NCI-H1930 (cell line): ENCODE measurements at places on chromosomes 3 and 15.

DNA sequence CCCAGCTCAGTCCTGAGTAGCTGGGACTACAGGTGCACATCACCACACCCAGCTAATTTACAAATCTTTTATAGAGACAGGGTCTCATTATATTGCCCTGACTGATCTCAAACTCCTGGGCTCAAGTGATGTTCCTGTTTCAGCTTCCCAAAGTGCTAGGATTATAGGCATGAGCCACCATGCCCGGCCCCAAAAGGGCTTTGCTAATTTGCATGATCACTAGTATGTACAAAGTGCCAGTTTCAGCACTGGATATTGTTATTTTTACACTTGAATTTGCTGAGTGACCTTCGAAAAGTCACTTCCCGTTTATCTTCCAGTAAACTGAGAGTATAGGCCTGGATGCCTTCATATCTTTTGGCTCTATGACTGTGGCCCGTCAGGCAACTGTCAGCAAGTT lies 12.2 kb downstream of the CLN6 start:
- no peak for DNase-seq

DNA sequence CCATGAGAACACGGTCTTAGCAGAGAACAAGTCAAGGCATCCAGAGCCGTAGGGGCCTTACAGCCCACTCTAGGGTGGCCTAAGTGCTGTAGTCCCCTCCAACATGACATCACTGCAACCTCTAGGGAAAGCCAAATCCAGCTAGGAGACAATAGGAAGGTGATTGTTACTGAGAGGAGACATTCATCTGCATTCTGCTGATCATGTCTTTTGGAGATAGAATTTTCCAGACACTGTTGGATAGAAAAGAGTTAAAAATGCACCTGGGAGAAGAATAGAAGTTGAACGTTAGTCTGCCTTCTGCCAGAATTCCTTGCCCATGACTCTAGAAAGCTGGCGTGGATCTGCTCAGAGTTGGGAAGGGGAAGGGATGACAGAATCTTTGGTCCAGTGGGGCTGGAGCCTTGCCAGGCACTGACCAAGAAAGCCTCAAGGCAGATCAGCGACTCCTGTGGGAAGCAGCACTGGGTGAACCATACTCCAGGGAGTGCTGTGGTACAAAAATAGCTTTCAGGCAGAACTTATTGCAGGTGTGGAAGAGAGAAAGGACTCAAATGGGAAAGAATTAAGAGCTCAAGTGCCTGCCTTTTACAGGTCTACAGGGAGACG lies 44.8 kb upstream of the RAF1 start:
- DNase-seq, result no peak

DNA sequence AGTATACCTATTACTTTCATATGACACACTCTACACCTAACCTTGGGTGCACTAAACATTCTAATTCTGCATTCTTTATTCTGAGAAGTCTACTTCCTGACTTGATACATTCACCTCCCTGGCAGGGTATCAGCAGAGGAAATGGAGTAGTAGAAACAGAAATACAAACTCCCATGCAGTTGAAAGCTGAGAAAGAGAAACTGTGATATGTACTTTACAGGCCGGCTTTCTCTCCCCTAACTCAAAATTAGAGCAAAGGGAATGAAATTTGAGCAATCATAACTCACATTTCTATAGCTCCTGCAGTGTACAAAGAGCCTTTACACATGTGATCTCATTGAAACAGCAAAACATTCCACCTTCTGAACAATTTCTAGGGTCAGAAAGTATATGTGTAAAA lies 135.5 kb upstream of the COL8A1 start:
- DNase-seq, result no peak

DNA sequence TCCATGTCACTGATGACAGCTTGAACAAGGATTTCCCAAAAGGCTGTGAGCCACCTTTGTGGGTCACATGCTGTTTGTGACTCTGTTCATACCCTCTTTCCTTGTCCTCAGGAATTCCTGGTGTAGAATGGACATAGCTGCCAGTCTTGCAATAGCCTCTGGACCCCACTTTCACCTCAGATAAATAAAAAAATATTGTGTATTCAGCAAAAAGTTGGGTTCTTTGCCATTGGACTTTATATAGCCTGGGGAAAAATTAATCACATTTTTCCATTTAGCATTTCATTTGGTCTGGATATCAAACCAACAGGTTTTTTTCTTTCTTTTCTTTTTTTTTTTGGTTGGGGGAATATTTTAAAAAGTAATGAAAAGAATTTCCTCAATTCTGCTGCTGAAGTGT lies 144.8 kb downstream of the PDCD6IP start:
- DNase-seq, result no peak

DNA sequence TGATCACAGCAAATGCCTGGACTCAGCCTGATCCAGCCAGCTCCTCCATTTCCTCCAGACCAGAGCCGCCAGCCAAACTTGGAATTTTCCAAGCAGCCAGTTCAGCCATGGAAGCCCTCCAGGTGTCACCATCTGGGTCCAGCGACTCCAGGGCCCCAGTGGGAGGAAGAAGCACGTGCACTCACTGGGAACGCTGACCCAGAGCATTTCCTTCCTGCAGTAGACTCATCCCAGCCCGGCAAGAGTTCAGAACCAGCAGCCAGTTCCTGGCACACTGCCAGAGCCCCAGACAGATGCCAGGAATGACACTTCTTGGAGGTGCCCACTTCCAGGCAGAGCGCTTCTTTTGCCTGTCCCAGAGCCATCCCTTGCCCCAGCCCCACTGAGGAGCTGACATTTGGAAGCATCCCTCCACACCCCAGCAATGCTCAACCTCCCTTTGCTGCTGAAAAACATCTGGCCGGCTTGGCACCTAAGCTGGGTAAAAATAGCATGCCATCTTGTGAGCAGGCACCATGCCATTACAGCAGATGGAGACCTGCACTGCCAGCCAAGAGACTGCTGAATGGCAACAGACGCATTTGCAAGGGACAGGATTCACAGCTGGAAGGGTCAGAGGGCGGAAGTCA lies 460.3 kb upstream of the PROK2 start:
- no peak for DNase-seq

GRCh38 chr3:186132487-186132886 lies 23.6 kb upstream of the ETV5 start:
- no peak for DNase-seq

DNA sequence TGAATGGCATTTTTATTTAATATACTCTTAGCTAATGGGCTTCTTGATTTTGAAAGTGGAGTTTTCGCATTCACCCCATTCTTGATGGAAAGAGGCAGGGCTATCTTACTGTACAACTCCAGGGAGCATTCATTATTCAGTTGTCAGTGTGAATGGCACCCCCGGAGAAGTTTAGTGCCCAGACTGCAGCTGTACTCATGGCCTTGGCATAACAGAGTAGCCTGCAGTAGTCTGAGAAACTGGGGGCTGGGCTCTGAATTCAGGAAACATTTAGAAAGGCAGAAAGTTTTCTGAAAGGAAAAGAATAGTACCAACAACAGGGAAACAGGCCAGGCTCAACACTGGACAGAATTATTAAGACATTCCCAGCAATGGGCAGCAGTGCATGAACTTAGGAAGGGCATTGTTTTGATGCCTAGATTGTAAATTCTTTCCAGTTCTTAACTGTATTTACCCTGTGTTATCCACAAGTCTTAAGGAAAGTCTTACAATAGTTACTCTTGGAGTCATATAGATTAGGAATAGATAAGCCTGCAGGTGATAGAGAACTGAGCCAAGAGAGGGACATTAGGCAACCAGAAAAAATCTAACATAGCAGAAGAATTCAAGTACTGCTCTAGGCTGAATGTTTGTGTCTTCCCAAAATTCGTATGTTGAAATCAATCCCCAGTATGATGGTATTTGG lies 44.4 kb downstream of the TIPARP start:
- DNase-seq, result no peak

- no peak for DNase-seq
Measured at GRCh38 chr3:156359368-156359767, 195.5 kb downstream of the SSR3 start.

GRCh38 chr3:42012935-42013690 lies 51.2 kb upstream of the ULK4 start:
- peak; percentile 58 for DNase-seq

DNA sequence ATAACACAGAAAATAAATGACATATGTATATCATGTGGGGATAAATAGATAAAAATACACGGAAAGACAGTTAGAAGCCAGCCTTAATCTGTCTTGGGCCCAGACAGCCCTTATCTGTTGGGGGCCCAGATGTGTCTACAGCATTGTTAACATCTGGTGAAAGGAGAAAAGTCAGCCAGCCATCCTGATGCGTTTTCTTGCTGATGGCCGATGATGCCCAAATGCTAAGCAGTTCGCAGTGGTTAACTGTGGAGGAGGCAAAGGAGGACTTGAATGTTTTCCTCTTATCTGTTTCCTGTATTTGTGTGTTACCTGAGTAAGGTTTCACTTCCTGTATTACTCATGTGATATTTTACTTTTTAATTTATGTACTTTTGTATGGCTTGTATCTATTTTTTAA lies 46.2 kb downstream of the NOX5 start:
- DNase-seq, result no peak

- no peak for DNase-seq
Measured at GRCh38 chr15:41801185-41801584, 26.7 kb upstream of the JMJD7 start.

GRCh38 chr3:107976202-107976800 lies 114.5 kb downstream of the CD47 start:
- no peak for DNase-seq

DNA sequence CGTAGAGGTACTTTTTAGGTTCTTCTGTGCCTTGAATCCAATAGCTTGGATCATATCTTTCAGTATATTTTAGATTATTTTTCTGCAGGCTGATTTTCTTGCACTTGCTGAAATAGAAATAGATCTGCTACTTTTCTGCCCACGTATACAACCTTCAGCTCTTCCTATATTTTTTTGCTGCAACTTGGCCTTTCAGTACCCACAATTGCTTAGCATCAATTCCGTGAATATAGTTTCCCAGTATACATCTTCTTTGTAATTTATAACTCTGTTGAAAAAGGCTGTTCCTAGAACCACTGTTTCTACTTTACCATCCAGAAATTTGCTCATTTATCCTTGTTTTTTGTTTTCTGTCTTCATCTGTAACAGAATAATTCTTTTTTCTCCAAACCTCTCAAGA lies 36.2 kb downstream of the GTF2E1 start:
- DNase-seq, result no peak

GRCh38 chr3:43190670-43191069 lies 84.8 kb upstream of the POMGNT2 start:
- DNase-seq, result no peak

- DNase-seq, result no peak
Measured at GRCh38 chr15:31300208-31300661, 26.4 kb upstream of the KLF13 start.

GRCh38 chr3:50168388-50168787 lies 13.3 kb downstream of the SEMA3F start:
- DNase-seq, result no peak

DNA sequence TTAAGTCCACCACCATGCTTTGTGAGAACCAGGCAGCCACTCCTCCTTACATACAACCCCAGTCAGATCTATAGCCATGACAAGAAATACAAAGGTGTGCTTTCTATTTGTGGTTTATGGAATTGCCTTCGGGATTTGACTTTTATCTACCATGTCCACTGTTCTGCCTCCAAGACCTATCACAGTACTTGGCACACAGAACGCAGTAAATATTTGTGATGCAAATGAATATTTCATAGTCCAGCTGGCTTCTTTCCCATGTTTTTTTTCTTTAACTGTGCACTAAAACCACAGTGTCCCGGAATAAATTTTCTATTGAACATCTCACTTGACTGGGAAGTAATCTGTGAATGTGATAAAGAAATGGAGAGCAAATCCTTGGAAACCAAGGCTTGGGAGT lies 314.7 kb downstream of the RORA start:
- DNase-seq, result no peak

DNA sequence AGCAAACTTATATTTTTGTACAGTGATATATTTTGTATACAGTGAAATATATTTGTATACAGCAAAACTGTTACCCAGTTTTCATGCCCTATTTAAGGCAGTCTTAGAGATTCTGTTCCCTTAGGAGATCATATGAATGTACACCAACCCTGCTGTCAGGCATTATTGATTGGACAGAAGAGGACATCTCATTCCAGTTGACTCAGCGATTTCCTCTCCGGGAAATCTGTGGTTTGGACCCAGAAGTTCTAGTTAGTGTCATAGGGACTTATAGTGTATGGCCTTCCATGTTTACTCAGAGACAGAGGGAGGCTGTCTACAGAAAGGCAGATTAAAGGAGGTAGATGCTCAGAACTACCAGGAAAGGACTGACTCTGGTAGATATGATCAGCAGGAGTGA lies 318.8 kb upstream of the KCNMB2 start:
- no peak for DNase-seq

DNA sequence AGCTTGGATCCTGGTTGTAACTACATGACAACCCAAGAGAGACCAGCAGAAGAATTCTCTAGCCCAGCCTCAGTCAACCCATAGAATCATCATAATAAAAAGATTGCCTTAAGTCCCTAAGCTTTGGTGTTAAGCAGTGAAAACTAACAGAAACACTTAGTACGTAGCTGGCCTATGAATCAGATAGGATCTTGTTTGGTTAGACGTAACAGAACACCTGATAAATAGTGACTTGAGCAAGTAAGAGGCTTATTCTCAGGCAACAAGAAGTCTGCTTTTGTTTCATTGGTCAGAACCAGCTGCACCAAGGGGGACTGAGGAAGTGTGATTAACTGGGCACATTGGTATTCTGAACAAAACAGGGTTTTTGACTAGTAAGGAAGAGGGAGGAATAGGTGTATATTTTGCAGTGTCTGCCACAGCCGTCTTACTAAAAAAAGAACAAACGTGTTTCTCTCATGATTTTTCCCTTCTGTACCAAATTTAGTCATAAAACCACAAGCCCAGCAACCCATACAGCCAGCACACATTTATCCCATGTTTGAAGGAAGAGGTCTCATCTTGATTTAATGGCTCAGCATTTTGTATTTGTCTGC lies 53.3 kb upstream of the GLCE start:
- DNase-seq, result no peak

DNA sequence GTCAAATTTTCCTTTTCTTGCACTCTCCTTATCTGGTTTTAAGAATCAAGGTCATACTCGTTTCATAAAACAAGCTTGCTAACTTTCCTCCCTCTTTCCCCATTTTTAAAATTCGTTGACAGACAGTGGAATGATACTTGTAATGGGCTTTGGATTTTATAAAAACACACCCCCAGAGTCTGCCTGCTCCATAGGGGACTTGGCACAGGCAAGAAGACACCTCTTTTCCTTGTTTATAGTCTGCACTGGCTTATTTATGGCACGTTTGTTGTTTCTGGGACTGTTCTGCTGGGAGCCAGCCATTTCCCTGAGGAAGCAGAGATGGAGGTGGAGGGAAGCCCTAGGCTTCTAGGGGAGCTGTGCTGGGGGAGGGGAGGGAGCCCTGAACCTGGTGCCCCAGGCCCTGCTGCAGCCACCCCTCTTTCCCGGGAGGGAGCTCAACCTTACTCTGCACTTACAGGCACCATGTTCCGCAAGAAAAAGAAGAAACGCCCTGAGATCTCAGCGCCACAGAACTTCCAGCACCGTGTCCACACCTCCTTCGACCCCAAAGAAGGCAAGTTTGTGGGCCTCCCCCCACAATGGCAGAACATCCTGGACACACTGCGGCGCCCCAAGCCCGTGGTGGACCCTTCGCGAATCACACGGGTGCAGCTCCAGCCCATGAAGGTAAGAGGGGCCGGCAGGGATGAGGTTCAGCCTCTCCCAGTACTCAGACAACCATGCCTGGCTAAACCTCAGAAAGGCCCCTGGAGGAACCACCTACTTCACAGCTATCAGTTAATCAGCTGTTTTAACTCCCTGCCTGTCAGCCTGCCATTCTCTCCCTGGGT lies 18.3 kb downstream of the ANKRD63 start:
- DNase-seq, result no peak

- no peak for DNase-seq
Measured at GRCh38 chr3:6644070-6644929, 216.6 kb upstream of the GRM7 start.
